Stimulated activated CD8-positive, alpha-beta memory T cell treated with anti-CD3 and anti-CD28 coated beads, Interleukin-7, amount 100 ng/mL, for 1 hour (primary cell): ENCODE measurements at places on chromosomes 7 and 10.

DNA sequence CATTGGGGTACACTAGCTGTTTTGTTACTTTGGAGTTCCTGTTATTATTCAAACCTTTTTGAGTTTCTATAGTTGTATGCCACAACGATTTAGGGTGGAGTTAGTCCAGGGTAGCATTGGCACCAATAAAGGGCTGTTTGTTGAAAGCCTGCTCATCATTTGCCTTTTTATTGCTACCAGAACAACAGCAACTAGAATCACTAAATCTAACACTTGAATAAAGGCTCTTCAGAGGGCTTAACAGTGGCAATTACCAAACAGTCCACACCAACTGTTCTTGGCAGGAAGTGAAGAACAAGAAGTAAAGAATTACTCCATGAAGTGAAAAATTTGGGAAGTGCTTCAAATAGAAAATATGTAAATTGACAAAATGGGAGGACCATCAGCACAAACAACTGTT is 621.4 kb downstream of the PHTF2 start:
- DNase-seq = no peak

GRCh38 chr7:151455690-151456089 is 15.7 kb upstream of the CRYGN start:
- no peak for DNase-seq

DNA sequence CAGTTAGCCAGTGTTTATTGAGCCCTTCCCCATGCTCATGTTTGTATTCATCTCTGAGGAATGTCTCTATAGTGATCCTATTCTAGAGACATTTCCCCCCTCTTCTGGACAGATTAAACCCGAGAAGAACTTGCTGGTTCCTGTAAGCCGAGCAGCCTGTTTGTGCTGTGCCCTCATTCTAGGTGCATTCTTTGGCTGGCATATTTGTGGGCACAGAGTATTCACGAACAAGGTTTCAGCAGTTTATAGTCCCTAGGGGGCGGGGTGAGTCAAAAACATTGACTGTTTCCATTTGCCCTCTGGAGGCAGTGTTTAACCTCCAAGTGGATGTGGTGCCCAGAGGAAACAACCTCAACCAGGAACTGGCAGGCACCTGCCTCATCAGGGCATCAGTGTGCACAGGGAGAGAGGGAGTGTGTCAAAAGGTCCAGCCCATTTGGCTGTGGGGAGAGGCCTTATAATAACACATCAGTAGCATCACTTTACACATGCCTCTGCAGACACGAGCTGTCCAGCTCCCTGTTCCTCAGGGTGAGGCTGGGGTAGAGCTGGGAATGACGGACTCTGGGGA is 273.3 kb upstream of the LRGUK start:
- no peak for DNase-seq

- DNase-seq = no peak
Measured at GRCh38 chr7:95391761-95392160, 4.4 kb downstream of the PON3 start.

- DNase-seq = no peak
Measured at GRCh38 chr10:22244855-22245254, 27.0 kb upstream of the EBLN1 start.

DNA sequence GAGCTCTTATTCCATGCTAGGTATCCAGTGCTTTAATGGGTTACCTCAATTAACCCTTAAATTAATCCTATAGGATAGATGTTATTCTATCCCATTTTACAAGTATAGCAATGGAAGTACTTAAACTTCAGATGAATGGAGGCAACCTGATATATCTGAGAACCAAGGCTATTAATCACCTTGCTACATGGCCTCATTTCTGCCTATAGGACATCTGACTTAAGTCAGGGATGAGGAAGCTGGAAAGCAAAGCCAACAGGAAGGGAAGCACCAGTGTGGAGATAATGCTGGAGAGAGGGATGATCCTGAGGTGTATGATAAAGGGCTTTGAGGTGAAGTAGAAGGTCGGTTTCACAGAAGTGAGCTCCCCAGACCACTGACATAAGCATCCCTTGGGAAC is 132.3 kb downstream of the CHN2 start:
- no peak for DNase-seq

GRCh38 chr7:42241424-42241823 is 4.4 kb upstream of the GLI3 start:
- no peak for DNase-seq

GRCh38 chr10:11246752-11247467 is 229.2 kb downstream of the CELF2 start:
- no peak for DNase-seq

DNA sequence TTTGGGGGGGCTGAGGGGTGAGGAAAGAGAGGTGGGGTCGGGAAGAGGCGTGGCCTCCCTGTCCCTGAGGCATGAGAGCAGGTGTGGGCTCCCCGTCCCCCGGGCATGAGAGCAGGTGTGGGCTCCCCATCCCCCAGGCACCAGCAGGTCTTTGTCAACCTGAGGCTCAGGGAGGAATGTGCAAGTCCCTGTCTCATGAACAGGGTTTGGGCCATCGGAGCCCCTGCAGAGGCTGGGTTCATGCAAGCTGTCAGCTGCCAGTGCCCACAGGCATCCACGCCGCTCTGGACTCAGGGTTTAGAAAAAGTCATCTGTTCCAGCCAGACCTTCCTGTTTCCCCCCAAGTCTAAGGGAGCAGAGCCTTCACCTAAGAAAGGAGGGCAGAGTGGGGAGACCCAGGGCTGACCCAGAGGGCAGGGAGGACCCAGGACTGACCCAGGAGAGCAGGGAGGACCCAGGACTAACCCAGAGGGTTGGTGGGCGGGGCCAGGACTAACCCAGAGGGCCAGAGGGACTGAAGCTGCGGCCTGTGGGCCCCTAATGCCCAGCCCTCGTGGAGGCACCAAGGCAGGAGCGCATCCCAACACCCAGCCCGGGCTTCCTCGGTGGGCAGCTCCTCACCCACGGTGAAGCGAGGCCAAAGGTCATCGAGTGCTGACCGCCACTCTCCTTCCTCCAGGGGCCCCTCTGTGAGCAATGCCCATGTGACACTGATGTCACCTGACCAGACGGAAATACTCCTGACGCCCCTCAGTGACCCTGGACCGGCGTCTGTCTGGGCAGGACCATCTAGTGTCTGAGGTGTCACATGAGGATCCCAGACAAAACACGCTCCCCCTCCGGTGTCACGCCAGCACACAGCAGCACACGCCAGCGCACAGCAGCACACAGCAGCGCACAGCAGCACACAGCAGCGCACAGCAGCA is 28.9 kb upstream of the GPR146 start:
- DNase-seq = no peak

- DNase-seq = no peak
Measured at GRCh38 chr7:6116211-6116610, 85.0 kb downstream of the ANKRD61 start.

DNA sequence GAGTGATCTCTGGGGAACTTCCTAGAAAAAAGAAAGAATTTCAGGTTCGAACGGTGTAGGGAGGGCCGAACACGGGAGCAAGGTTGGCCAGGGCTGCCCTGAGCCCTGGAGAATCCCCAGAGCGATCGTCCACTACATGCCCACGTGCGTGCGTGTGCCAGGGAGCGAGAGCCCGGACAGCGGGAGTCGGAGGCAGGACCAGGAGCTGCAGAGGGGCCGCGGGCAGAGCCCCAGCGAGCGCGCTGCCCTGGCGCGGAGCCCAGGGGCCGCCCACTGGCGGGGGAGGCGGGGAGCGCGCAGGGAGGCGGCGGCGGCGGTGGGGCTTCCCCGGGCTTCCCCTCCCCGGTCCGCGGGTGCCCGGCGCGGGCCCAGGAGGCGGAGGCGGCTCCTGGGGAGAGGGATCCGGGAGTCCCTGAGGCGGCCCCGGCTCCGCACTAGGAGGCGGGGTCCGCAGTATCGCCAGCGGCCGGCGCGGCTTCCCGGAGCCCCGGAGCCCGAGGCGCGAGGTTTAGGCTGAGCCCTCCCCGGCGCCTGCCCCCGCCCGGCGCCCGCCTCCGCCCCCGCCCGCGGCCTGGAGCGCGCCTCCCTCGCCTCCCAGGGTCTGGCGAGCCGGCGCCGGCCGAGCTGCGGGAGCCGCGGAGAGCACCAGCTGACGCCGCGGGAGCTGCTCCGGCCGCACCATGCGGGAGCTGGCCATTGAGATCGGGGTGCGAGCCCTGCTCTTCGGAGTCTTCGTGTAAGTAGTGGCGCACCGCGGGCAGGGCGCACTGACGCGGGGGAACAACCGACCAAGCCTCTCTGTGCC is at the start of gene PLPP4:
Gene PLPP4 (plus strand): TSS at position 602 of the 805 bp plus-strand sequence. CDS start 79 bp downstream, at position 681.
- no peak for DNase-seq

DNA sequence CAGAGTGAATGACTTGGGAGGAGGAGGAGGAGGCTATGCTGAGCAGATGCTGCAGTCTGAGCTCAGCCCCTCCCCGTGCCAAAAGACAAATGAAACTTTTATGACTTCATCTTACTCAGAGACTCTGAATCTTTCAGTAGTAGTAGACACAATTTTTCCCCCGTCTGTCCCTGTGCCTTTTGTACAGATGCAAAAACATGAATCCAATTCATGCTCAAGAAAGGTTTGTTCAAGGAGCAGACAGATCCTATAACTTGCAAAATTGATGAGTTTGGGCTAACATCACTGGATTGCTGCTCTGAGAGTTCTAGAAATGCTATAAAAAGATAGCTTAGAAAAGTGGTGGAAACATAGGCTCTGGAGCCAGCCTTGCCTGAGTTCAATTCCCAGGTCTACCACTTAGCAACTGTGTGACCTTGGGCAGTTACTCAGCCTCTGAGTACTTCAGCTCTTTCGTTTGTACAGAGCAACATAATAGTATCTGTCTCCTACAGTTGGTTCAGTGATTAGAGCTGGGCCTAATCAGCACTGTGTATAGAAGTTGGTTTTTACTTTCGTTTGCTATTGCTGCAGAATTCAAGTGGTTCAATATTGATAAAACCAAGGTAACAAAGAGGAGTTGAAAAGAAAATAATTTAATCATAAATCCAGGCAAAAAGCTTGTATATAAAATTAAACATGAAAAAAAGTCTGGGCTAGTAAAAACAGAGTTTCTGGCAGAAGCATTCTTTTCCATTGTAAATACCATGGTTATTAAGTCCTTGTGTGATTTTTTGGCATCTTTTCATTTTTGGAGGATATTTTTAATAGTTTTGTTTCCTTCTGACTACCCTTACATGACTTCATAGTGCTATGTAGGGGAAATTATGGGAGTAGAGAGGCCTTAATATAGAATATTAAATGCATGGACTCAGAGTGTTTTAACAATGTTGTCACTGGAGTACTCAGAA is 174.2 kb upstream of the ZNF32 start:
- DNase-seq = no peak

DNA sequence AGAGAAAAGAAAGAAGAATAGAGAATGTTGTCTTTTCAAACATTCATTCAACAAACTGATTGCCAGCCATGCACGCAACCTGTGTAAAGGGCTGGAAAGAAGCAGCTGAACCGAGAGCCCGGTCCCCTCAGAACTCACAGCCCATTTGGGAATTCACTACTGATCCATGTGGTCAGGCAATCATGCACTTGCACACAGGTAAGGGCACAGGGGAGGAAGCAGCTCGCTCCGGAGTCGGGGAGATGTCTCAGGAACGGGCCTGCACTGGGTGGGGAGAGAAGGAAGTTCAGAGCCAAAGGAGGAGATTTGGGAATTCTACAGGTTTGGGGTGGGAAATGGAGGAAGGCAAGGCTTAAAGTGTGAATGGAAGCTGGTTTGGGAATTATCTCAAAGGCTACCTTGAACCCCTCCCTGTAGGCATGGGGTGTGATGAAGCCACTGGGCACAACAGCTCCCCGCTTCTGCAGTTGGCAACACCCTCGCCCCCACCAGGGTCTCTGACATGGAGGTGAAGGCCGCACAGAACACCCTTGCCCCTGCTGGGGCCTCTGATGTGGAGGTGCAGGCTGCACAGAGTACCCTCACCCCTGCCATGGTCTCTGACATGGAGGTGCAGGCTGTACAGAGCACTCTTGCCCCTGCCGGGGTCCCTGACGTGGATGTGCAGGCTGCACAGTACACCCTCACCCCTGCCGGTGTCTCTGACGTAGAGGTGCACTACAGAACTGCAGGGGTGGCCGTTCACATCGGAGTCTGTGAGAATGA is 194.4 kb upstream of the RNF32 start:
- no peak for DNase-seq
